ENCODE measurements at places on chromosomes 1 and 21.

DNA sequence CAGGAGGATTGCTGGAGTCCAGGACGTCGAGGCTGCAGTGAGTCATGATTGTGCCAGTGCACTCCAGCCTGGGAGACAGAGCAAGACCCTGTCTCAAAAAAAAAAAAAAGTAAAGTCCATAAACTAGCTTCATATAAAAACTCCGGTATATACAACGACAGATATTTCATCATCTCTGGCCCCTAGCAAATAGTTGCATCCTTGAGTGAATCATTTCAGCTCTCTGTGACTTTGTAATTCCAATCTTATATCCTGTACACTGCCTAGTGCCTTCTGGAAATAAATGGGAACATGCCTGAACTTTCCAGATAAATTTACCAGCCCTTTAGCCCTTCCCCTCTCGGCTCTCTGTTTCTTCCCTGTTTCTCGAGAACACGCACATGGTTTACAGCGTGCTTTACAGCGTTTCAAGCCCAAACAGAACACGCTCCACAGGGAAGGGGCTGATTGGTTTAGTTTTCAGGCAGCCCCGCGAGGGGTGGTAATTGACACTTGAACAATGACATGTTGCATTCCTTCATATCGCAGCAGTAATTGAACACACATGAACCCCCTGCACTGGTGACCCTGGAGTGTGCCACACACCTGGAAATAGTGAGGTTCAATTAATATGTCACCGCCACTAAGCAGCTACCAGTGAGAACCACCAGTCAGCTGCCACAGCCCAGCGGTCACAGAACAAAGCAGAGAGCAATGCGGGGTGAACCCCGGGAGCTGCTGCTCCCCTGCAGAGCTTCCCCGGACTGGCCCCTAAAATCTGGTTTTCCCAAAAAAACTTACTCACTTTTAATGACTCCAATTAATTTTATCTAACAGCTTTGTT lies 35.7 kb upstream of the SIM2 start:
- no peak for DNase-seq

DNA sequence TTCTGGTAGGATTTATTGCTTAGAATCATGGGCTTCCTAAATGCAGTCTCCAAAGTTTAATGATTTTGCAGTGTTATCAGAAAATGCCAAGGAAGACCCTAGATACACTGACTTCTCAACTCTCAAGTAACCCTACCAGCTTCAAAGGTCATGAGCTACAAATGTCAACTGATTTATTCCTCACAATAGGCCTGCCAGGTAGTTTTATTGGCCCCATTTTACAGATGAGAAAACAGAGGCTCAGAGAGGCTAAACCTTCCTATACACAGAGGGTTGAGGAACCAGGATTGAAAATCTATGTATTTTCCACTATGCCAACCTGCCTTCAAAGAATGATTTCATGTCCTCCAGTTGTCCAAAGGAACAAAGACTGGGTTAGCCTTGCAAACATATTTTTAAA lies 384.4 kb upstream of the POU3F1 start:
- no peak for DNase-seq

GRCh38 chr1:211577277-211577818 lies 1.6 kb downstream of the SLC30A1 start:
- no peak for DNase-seq

- no peak for DNase-seq
Observed at GRCh38 chr1:194309269-194309668, 1122.9 kb upstream of the B3GALT2 start.

GRCh38 chr1:34052565-34052964 lies 112.5 kb downstream of the CSMD2 start:
- no peak for DNase-seq

GRCh38 chr1:55212349-55213150 lies 2.6 kb downstream of the USP24 start:
- DNase-seq = no peak
